ENCODE measurements at places on chromosomes 5 and 9.

DNA sequence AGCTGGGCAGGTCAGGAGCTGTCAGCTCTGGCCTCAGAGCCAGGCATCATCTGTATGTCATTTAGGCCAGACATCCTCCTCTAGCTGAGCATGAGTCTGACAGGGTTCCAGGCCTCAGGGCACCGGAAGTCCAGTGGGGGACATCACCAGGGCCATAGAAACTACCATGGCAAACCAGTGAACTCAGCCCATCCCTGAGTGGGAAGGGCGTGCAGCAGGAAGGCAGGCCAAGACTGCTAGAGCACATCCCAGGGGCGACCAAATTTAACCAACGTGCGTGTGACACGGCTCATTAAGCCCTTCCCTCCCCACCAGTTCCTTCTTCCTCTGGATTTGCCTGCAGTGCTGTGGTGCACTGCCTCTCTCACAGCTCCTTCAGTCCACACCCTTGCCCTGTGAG is 75.9 kb downstream of the COL27A1 start:
- DNase-seq, result no peak

DNA sequence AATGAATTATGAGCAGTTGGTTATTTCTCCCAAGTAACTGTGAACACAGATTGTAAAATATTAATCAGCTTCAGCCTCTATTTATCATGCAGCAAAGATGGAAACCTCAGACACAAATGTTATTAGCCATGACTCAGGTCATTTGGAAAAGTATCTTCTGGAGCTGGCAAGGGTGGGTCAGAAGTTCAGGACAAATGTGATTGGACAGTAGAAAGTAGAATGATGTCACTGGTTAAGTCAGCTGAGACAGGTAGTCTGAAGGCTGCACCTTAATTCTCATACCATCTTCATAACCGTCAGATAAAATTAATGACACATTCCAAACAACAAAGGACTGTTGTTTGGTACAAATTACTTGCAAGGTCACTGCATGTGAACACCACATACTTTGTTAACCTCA is 140.2 kb downstream of the EMB start:
- no peak for DNase-seq

DNA sequence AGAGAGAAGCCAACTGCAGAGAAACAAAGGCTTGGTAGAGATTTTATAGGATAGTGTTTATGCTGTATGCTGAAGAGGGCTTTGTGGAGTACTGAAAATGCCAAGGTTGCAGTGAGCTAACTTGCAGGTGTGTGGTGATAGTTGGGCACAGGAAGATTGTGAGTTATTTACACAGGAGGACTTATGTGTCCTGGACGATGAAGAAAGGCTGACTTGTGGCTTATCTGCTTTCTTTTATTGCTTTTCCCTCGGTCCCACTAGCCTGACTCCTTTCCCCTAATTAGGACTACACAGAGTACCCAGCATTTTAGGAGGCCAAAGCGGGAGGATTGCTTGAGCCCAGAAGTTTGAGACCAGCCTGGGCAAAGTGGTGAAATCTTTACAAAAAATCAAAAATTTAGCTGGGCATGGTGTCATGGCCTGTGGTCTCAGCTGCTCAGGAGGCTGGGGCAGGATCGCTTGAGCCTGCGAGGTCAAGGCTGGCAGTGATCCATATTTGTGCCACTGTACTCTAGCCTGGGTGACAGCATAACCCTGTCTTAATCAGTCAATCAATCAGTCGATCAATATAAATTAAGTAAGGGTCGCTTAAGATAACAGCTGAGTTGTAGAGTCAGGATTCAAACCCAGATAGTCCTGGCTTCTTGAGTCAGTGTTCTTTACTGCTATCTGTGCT is 61.9 kb downstream of the UBE2R2 start:
- no peak for DNase-seq

- no peak for DNase-seq
These were observed 47.9 kb upstream of the TRPC7 start for GRCh38 chr5:136413196-136413595.

- DNase-seq, result no peak
These were observed 6.1 kb downstream of the SLCO4C1 start for GRCh38 chr5:102290004-102290403.

- peak; percentile 30 for DNase-seq
These were observed 1.0 kb upstream of the GOLGA1 start for GRCh38 chr9:124941679-124942561.

GRCh38 chr5:159031513-159031912 is 68.2 kb downstream of the EBF1 start:
- DNase-seq, result no peak

GRCh38 chr5:151158287-151158661 is 695 bp upstream of the ANXA6 start:
- DNase-seq, result no peak

DNA sequence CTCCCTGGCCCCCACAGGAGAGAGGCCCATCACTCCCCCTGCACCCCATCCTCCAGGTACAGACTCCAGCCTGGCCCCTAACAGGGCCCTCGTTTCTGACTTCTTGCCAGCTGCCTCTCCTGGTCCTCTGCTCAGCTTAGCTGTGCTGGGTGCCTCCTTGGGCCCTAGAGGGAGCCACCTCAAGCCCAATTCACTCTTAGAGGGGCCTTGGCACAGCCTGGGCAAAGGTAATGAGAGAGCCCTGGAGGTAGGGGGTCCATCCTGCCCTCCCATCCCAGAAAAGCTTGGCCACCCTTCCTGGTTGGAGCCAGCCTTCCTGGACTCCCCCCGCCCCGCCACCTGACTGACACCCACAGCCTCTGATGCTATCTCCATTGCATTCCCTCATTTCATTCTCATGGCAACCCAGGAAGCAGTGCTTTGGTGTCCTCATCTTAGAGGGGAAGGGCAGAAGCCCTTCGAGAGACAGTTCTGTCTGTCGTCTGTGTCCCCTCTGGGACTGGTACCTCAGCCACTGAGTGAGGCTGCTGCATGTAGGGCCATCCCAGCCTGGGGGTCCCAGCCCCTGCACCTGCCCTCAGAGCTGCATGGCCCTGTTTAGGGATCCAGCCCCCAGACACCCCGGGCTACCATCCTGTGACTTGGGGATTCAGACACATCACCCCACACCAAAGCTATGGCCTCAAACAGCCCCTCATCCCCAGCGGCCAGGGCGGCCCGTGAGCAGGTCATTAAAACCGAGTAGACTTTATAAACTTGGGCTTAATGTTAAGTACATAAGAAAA is 95.5 kb downstream of the BARX1 start:
- no peak for DNase-seq

DNA sequence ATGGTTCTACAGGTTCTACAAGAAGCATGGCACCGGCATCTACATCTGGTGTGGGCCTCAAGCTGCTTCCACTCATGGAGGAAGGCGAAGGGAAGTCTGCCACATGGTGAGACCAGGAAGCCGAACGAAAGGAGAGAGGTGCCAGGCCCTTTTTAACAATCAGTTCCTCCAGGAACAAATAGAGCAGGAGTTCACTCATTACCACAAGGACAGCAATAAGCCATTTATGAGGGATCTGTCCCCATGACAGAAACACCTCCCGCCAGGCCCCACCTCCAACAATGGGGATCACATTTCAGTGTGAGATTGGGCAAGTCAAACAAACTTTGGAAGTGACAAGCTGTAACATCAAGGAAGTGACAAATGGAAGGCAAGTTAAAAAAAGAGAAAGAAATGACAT is 95.5 kb upstream of the PTPN3 start:
- no peak for DNase-seq

DNA sequence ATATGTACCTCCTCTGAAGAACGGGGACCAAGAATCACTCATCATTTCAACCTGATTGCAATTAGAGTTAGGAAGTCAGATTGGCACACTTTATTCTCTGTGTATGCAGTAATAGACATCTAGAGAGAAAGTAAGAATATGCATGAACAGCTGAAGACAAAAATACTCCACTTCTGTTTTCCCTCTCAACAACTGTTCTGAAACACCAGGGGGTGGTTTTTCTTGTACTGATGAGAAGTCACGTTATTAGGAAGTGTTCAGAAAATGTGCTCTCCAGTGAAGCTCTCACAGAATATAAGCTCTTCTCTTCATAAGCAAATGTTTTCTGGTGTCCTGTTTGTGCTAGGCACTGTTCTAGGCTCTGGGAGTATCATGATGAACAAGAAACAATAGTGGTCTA is 531.7 kb upstream of the C9orf72 start:
- DNase-seq, result no peak

DNA sequence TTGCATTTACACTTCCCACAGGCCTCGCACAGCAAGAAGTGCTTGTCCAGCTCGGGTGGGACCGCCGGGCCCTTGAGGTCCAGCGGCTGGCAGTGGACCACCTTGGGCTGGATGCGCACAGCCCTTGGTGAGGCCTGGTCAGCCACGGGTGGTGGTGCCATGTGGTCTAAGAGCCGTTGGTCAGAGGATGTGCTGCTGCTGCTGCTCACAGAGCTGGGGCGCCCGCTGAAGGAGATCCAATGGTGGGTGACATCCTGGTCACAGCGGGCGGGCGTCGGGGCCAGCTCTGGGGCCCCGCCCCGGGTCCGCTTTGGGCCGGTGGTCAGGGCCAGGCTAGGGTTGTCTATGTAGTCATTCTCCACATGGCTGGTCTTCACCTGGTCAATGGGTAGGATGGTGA is 10.2 kb downstream of the SPRY4 start:
- DNase-seq, result no peak

- no peak for DNase-seq
These were observed 31.2 kb downstream of the ZNF618 start for GRCh38 chr9:113907282-113907681.

- DNase-seq, result no peak
These were observed 711 bp downstream of the IRX1 start for GRCh38 chr5:3596261-3596825.

- no peak for DNase-seq
These were observed 35.1 kb downstream of the FAM13B start for GRCh38 chr5:137997726-137998213.

- no peak for DNase-seq
These were observed 79.6 kb upstream of the FREM1 start for GRCh38 chr9:14989811-14990210.

DNA sequence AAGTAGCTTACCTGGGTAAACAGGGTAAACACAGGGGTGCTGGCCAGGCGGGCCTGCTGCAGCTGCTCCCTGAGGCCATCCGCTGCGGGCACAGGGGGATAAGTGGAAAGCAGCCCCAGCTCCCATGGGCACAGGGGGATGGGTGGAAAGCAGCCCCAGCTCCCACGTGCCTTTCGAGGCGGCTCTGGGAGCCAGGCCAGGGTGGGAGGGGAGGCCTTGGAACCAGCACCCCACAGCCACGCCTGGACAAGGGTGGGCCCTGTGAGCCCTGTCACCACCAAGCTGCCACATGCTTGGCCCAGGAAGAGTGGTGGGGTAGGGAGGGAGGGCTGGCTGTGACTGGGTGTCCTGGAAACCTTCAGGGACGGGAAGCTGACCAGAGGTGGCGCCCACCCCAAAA is 7.8 kb upstream of the CARD9 start:
- no peak for DNase-seq

DNA sequence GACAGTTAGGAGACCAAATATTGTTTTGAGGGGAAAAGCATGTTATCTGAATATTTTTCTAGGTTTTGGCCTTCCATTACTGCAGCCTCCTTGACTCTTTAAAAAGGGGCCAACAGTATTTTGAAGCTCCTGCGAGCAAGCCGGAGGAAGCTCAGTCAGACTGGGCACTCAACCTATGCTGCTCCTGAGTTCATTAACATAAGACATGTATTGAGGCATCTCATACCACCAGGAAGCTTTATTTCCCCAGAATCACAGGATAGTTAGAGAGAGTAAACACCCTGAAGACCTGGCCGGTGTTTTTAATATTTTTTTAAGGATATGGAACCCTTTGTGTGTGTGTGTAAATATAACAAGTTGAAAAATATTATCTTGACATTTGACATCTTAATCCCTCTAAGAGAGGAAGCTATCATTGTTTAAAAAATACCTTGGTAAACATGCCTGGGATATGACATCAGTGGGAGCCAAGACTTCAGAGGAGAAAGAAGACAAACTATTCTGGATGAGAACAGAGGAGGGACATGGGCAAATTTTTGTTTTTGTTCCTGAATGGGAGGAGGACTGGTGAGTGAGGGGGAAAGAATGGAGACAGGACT is 139.3 kb upstream of the SLIT3 start:
- DNase-seq, result no peak

- no peak for DNase-seq
These were observed 41.0 kb upstream of the HCN1 start for GRCh38 chr5:45737153-45737552.
